ENCODE measurements at places on chromosomes 12 and 14.

DNA sequence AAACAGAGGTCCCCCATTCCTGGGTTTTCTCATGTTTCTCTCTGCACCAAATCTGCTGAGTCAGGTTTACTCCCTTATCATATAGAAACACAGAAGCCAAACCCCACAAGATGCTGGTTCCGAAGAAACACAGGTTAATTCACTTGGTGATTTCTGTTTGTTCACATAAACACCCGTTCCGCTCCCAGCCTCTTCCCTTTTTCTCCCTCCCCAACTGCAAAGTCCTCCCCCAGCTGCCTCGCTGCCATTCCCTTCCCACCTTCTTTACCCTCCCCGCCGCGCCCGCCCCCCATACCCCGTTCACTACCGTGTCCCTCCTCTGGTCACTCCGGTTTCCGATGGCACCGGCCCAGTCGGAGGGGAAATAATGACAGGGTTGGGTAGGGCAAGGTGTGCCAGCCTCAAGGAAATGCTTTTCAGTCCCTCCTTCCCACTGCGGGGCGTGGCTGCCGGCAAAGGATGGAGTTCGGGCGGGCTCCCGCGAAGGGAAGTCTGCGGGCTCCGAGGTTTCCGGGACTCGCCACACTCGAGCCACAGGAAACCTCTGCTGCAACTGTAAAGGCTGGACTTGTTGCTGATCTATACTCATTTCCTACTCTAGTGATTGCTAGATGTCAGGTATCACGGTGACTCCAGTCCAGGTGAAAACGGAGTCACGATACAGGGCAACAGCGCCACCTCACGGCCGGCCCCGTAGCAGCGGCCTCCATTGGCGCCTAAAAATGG lies at the start of gene STYK1:
Gene STYK1, minus strand, starts transcription at position 394 of the 726 bp plus-strand sequence. CDS start 39,434 bp downstream, outside the sequence.
- DNase-seq: peak; percentile 1

DNA sequence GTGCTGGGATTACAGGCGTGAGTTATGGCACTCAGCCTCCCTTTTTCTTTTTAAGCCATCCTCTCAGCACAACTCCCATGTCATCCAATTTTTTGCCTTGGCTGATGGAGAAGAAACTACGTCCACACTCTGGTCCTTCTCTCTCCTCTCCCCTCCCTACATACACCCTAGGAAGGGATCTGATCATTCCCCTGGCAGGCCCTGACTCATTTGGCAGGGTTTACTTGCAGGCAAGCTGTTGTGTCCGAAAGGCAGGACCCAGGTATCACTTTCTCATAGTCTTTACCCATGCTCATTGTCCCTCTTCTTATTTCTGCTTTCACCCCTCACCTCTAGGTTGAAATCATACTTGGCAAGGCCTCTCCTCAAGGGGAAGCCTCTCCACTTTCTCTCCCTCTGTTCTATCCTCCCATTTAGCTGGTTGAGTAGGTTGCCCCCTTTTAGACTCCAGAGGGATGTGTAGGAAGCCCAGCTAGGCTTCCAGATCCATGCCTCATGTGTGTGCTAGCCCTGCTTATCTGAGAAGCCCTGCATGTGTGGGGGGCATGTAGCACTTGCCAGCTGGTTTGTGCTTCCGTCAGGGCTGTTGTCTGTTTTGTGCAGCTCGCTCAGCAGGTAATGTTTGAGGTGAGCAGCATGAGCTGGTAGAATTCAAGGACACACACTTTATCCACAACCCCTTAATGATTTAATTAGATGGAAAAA lies 14.8 kb downstream of the GPR19 start:
- DNase-seq: no peak

- DNase-seq: no peak
Observed at GRCh38 chr14:20460458-20461224, 593 bp downstream of the PIP4P1 start.

GRCh38 chr14:34693228-34693939 lies 21.0 kb downstream of the CFL2 start:
- DNase-seq: no peak

- no peak for DNase-seq
Observed at GRCh38 chr14:99946652-99947489, 118.4 kb upstream of the EVL start.

DNA sequence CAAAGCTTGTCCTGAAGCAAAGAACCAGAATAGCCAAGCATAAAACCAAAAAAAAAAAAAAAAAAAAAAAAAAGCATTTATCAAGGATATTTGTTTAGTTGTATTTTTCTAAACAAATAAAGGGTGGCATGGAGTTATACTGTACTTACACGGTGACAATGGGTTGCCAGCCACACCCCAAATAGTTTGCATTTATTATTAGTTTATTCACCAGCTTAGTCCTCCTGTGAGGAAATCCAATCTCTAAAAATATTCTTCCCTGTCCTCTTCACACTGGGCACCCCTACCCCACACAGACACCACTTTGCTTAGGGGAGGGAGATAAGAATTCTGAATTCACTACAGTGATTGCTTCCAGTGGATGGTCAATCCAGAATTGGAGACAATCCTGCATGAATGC lies 18.9 kb downstream of the PLEKHG7 start:
- DNase-seq: no peak

GRCh38 chr12:121001060-121001459 lies 15.2 kb downstream of the C12orf43 start:
- DNase-seq: no peak

DNA sequence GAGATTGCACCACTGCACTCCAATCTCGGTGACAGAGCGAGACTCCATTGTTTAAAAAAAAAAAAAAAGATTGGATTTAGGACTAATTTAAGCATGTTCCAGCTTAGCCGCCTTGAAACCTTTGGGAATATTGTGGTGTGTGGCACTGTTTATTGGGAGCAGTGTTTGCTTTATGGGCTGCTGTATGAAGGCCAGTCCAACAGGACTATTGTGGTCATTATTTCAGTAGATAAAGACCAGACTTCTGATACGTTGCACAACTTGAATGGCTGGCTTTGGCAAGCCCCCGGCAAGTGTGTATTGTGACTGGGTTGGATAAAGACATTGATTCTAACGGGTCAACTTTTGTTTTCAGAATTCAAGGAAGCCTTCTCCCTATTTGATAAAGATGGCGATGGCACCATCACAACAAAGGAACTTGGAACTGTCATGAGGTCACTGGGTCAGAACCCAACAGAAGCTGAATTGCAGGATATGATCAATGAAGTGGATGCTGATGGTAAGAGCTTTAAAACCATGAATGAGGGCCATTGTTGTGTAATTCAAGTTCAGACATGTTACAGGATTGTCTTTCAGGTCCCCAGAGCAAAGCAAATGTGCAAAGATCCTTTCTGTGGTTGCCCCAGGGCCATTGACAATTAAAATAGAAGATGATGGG lies 4.2 kb downstream of the CALM1 start:
- no peak for DNase-seq
